Large intestine (tissue), 12 donors: ENCODE measurements at places on chromosomes 11 and 22. TPM values are rescaled to one million over a fixed set of nuclear protein-coding genes. Genes with fewer than 3 reads are reported as not detected.

DNA sequence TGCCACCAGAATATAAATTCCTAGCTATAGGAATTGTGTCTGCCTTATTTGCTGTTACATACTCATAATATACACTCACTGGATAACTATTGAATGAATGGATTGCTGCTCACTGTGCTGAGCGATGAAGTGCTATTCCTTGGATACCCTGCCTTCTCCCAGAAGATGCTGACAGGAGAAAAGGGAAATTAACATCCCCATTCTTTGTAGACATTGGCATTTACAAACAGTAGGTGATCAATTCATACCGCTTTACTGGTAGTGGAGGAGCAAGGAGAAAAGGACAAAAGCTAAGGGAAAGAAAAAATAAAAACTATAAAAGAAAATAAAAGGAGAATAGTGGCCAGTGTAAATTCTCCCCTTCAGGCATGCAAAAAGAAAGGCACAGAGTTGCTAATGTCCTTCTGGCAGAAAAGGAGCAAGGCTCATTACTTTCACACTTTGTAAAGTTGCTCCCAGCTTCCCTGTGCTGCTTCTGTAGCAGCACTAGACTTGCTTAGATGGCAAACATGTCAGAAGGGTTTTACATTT, 183.0 kb downstream of the LUZP2 start:
- DNase-seq = no peak

INS gene
- polyA plus RNA-seq = 0.39 TPM

DNA sequence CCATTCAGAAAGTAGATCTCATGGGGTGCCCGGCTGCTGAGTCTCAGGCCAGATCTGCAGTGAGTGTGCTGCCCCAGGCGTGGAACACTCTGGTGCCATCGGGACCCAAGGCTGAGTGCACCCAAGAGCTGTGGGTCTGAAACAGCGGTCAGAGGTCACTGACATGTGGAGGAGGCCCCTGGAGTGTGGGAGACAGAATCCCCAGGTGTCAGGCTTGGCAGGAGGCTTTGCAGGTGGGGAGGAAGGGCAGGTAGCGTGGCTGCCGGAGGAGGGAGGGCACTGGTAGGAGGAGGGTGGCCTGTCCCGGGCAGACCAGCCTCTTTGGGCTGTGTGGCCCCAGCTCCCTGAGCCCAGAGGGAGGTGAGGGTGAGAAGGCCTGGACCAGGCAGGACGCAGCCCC, 31.7 kb upstream of the KRTAP5-6 start:
- no peak for DNase-seq

DNA sequence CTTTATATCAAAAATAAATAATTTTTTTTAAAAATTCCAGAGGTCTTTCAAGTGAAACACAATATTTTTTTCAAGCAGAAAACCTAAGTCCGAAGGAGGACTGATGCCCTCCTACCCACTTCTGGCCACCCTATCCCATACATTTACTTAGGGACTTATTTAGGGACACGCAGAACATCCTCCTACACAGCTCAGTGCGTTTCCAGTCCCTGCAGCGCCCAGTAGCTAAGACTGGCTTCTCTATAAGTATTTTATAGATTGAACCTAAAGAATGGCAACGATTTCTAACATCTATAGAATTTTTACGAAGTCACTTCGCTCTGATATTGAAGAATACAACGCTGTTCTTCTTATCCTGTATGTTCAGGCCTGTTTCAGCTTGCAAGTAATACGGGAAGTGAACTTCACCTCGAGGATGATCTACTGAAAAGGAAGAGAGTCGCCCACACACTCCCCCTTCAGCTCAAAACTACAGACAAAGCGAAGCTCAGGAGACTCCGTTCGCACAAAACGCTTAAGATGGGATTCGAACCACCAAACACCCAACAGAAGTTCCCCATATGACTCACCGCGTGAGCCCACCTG, 328 bp downstream of the CHEK2 start:
- no peak for DNase-seq

CARNS1 gene
- 4.7 TPM for polyA plus RNA-seq

SNU13 gene
- 118 TPM for polyA plus RNA-seq

DNA sequence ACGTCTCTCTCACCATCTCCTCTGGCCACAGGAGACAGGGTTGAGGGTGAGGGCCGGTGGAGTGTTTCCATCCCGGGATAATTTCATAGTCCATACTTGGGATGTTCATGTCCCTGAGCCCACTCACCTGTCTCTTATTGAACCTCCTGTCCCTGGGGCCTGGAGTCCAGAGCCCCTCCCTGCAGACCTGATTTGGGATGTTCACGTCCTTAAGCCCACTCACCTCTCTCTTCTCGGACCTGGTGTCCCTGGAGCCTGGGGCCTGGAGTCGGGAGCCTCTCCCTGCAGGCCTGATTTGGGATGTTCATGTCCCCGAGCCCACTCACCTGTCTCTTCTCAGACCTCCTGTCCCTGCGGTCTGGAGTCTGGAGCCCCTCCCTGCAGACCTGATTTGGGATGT, 868.2 kb downstream of the BRD1 start:
- no peak for DNase-seq

- no peak for DNase-seq
These were observed 42.9 kb downstream of the TPBGL start for GRCh38 chr11:75283391-75283931.

DNA sequence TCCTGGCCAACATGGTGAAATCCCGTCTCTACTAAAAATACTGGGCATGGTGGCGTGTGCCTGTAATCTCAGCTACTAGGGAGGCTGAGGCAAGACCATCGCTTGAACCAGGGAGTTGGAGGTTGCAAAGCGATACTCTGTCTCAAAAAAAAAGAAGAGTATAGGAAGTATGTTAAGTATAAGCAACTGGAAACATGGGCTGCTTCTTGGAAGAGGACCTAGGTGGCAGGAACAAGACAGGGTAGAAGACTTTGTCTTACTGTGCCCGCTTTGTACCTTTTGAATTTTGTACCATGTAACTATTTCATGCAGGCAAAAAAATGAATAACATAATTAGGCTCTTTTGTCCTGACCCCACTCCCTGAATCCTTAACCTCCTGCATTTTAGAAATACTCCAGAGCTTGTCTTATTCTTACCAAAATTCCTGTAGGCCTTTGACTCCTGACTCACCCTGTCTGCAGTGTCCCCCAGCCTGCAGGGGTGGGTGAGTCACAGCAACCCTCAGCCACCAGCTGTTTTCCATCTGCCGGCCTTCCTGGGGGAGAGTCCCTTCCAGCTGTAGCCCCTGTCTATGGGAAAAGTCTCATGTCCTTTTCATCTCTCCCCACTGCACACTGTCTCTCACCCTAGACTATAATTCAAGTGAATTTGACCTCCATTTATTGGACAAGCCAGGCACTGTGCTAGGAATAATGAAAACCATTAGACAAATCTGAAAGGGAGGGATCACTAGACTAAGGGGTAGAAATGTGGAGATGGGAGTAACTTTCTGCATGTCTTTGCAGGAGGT, 41.8 kb downstream of the TXN2 start:
- DNase-seq = no peak

DNA sequence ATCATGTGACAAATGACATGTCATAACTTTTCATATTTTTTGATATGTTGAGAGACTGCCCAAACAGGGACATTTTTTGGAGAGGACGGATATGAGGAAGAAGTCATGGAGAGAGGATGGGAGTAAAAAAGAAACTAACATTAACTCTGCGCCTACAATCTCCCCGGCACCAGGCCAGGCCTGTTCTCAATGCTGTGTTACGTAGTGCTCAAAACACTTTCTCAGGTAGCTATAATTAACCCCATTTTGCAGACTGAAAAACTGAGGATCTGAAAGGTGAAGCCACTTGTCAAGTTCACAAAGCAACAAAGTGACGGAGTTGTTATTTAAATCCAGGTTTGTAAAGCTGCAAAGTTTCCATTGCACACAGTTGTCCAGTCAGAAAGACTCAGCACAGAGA, 17.4 kb upstream of the NOX4 start:
- DNase-seq = no peak

DNA sequence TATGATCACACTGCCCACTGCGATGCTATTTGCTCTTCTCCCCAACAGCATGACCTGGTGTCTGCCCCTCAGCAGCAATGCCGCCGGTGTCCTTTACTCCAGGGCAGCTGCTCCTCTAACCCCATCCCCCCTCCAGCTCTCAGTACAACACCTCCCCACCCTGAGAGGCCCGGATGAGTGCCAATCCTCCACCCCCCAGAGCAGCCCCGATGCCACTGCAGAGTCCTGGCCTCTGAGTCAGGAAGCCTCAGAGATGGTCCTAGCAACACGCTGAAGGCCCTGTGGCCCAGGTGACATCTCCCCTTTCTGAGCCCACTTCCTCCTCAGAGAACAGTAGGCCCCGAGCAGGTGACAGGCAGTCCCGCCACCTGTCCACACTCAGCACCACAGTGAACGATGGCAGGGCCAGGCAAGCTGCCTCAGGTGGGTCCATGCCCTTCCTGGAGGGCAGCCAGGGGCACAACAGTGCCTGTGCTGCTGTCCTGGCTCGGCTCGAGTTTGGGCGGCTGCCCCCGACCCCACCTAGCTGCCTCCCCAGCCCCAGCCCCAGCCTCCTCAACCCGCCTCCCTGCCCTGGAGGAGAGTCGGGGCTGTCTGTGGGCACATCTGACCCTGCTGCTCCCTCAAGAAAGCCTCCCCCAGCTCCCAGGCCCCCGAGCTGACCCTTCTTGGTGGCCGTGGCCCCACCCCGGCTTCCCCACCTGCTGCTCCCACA, 3.9 kb upstream of the NDUFS8 start:
- no peak for DNase-seq

- DNase-seq = no peak
These were observed 13.0 kb upstream of the CDC42EP2 start for GRCh38 chr11:65301491-65302329.

DNA sequence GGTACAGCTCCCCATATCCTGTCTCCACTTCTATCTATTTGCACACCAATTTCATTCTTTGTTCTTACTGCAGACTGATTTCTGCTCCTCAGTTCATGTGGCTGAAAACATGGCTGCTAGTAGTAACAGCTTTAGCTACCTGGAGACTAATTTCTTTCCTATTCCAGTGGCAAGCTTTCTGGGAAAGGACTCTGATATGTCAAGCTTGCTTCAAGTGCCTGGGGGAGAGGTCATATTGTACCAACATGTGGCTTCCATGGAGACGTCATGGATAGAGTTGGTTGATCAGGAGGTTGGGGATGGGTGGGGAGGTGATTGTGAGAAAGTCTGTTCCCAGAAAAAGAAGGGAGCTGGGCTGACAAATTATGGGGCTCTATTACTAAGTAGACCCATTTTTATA, 44.9 kb downstream of the ADM start:
- DNase-seq = no peak

DNA sequence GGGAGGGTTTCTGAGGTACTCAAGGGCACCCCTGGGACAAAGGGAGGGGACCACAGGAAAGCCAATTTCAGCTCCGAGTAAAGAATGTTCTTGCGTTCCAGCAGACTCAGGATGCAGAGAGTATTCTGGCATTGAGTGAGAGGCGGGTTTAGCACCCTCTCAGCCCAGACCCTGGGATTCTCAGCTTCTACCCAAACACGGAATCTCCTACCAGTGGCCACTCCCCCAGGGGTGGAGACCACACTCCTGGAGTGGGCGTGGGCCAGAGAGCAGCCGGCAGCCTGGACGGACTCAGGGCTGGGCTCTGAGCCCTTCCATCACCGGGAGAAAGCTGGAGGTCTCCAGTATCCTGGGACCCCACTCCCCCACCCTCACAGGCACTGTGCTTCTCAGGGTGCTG, 26.1 kb upstream of the TTLL12 start:
- DNase-seq = no peak

DNA sequence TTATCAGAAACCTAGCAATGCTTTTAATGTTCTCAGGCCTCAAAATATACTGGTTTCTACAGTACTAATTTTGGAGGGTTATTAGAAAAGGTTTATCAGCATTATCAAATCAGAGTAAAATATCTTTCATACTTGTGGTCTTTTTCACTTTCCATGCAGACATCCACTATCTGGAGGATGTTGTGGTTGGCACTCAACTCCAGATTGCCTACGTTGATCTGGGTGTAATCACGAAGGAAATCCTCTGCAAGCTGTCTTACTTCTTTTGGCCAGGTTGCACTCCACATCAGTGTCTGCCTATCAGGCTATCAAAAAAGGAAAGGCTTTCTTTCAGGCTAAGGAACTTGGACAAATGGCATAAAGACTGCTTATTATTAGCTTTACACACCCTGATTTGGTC, 11.6 kb downstream of the DDX17 start:
- DNase-seq = no peak

TMEM151A gene
- polyA plus RNA-seq = 3.1 TPM

- DNase-seq = no peak
These were observed 155.1 kb downstream of the LDLRAD3 start for GRCh38 chr11:36098853-36099375.

MFRP gene
- 0.01 TPM for polyA plus RNA-seq

CDC42BPG gene
- polyA plus RNA-seq = 5.5 TPM

- no peak for DNase-seq
These were observed 30.7 kb downstream of the SLC22A25 start for GRCh38 chr11:63212742-63213141.

DERL3 gene
- polyA plus RNA-seq = 4.8 TPM

GRCh38 chr11:104899226-104899625, 966 bp upstream of the CASP12 start:
- DNase-seq = no peak

DNA sequence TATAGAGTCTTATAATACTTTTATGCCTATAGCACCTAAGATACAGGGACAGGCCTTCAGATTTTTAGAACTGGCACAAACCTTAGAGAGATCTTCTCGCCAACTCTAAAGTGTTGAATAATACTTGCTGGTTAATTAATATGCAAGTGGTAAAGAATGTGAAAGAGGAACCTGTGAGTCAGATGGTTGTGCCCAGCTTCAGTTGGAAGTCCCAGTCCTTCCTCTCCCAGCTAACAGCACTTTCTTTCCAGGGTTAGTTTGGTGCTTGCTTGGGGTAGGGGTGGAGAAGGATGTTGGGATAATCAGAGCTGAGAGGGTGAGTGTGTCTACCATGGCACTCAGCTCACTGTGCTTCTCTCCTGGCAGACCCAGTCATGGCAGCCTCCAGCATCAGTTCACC, 4.9 kb upstream of the TMEM132A start:
- no peak for DNase-seq

DNA sequence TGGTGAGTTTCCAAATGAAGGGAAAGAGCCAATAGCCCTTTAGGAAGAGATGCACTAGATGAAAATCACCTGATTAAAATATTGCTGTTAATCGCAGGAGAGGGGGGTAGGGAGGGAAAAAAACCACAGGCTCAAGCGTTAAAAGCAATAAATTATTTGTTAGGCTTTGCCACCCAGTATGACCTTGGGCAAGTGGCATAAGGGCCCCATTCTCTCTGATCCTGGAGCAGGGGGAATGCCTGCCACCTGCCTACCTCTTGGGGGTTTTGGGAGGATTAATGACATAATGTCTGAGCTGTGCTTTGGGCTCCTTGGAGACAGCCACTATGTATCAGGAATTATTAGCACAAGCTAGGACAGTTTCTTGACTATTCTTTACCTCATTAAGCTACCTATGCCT, 80.0 kb downstream of the ZNRF3 start:
- no peak for DNase-seq

DNA sequence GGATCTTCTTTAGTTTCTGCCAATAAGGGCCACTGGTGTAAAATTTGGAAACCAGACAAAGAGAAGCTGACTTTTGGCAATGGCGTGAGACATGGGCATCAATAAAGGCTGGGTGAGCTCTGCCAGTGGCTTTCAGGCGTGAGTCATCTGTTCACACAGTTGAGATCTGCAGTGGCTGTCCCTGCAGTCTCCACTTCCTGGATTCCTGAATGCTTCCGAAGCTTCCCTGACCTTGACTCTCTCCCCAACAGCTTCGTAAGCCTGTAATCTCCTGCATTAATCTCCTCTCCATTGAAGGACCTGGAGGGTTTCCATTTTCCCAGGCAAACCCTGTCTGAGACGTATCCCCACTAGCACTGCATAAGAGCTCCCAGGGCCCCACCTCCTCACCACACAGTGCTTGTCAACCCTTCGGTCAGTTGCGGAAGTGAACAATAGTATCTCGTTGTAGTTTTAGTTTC, 574.7 kb downstream of the TBC1D22A start:
- DNase-seq = peak; percentile 6
